H1 (cell line): ENCODE measurements at places on chromosomes 11 and 22. TPM values are rescaled to one million over a fixed set of nuclear protein-coding genes. Genes with fewer than 3 reads are reported as not detected.

GRCh38 chr22:48884786-48885185 lies 942.9 kb downstream of the BRD1 start:
- DNase-seq = no peak
- no peak overlapping the region for H3K4me3 ChIP-seq
- H3K36me3 ChIP-seq = no peaks in the 10 kb centered on the region
- no peak overlapping the region for H3K27ac ChIP-seq
- H3K4me1 ChIP-seq = no peaks in the 10 kb centered on the region

DNA sequence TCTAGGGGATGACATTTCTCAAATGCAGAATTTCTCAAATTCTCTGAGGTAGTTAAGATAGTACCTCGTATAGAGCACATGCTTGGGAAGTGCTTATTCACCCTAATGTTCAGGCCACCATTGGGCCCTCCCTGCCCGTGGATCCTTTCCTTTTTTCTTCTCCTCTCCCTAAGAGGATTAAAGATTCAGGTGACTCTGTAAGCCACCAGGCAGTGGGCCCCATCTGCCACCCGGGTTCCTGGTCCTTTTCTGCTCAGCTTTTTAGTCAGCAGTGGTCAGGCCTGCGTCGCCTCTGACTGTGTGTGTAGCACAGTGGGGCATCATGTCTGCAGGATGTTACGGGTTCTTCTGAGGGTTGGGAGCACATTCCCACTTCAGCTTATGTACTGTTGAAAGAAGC lies 7.2 kb downstream of the CEP164 start:
- no peaks in the 10 kb centered on the region for H3K4me1 ChIP-seq
- no peak overlapping the region for H3K27ac ChIP-seq
- no peak overlapping the region for H3K4me3 ChIP-seq
- no peaks in the 10 kb centered on the region for H3K27me3 ChIP-seq

The HPX gene
- total RNA-seq = 0.44 and 0.80 TPM in 2 replicates

The IGSF22 gene
- total RNA-seq = not detected in 2 replicates

The C11orf86 gene
- total RNA-seq = 0.91 and 1.2 TPM in 2 replicates

The NLRP14 gene
- 0.08 TPM in 1 of 2 replicates, not detected in the other for total RNA-seq

The ATG13 gene
- 77.4 and 82.2 TPM in 2 replicates for total RNA-seq
